Cardiac fibroblast (primary cell): ENCODE measurements at places on chromosomes 5 and 9.

GRCh38 chr5:141529873-141530272, 41.0 kb downstream of the PCDHGC5 start:
- no peak for DNase-seq

DNA sequence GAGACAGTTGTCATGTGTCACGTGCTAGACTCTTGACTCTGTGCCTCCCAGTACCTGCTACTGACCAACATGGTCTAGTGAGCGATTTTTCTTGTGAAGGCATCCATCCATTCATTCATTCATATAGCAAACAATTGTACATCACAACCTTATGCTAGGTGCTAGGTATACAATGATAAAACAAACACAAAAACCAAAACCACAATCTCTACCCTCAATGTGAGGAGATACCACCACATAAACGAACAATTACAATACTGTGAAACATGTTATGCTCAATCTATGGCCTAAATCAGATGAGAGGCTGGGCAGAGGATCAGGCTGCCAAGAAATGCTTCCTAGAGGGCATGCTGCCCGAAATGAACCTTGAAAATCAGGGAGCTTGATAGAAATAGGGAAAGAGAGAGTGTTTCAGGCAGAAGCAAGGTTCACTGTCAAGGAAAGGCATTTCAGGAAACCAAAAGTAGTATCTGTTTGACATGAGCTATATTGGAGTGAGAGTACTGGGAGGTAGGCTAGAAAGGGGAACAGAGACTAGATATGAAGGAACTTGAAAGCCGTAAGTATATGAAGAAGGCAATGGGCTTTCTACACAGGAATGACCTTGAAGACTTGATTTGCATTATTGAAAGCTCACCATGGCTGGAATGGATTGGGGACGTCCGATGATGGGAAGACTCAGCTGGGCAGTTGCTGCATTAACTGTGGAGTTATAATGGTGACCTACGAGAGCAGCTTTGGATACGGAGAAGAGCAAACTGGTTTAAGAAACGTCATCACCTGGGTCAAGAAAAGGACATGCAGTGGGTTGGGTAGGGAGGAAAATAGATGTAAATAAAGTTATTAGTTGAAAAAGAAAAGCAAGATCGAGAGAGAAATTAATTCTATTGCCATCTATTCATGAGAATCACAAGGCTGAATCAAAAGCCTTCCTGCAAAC, 90.1 kb downstream of the THBS4 start:
- no peak for DNase-seq

DNA sequence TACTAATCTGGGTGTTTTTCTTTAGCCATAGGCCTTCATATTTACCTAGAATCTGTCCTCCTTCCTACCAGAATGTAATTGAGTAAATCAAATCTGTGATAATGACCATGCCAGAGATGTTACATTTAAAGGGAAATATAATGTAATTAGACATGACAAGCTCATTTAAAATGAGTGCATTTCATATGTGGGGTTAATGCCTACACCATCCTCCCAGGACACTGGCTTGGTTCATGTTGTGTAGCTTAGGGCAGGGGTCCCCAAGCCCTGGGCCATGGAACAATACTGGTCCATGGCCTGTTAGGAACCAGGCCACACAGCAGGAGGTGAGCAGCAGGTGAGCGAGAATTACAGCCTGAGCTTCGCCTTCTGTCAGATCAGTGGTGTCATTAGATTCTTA, 276.9 kb upstream of the DAP start:
- no peak for DNase-seq

DNA sequence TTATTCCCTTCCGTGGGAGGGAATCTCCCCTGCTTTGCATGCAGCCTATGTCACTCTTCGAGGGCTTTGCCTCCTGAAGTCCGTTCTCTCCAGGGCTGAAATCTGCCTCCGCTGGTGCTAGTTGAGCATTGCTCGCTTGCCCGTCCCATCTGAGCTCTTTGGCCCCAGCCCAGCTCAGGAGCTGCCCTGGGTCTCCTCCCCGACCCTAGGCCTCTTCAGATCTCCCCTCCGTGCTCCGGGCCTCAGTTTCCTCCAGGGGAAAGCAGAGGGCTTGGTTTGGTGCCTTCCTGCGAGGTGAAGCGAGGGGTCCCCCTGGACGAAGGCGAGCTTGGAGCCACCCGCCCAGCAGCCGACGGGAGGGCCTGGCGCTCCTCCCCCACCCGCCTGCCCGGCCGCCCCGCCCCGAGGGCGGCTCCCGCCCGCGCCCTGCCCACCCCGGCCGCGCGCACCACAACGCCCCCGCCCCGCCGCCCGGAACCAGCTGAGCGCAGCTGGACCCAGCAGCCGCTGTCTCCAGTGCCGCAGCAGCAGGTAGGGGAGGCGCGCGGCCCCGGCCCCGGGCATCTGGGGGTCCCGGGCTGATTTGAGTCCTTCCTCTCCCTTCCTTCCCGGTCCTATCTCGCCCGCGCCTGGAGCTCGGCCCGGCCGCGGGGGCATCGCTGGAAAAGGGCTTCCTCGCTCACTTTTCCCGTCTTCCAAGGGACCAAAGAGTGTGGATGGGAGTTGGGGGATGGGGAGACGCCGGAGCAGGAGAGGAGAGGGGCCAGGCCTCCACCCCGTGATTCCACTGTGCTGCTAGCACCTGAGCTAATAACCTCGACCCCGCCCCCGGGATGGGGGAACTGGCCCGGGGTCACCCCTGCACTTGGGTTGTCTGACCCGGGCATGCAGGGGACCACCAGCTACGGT, at the start of gene GSN:
Gene GSN, plus strand, starts transcription at position 474 of the 909 bp plus-strand sequence. CDS start 33,810 bp downstream, outside the sequence.
- DNase-seq: peak; percentile 70

DNA sequence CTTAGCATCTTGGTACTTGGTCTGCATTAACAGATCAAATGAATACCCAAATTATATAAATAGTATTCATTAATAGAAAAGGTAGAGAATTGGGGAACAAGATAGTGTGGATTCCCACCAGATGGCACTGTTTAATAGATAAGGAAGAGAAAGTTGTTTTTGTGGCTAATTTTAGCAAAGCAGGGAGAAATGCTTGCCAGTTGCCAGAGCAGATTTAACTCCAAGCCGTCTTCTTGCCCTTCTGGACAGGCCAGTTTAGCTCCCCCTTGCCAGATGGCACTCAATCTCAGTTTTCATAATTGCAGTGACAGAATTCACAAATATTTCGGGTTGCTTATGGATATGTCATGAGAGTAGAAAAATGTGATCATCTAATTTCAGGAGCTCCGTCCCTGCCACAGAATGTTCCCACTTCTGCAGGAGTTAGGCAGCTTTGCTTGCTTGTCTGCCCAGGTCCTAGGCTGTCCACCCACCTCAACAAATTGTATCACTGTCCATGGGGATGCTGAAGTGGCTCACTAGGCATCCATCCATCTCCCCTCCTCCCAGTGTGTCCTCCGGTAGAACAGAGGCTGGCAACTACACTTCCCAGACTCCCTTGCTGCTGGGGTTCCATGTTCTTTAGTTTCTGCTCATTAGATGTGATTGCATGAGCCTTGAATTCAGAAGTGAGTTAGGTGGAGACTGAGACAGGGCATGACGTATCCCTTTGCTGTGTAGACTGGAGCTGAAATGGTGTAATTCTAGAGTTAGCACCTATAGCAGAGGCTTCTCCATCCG, 11.8 kb upstream of the HEXB start:
- peak; percentile 71 for DNase-seq

- DNase-seq: no peak
Observed at GRCh38 chr5:149913436-149914419, 30.9 kb downstream of the PDE6A start.

DNA sequence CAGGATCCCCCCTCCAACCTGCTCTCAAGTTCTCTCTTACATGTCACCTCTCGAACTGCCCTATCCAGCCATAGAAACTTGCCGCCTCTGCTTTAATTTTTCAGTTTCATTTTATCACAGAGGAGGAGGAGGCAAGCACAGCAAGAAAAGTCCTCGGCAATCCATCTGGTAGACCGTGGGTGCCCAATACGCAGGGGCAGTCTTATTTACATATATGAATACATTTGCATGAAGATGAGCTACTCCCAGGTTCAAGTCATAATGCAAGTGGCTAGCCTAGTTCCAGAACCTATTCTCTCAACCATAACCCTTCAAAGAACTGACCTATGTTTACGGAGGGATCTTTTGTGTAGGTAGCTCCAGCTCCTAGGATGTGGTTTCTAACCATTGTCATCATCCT, 223.2 kb upstream of the PANK3 start:
- no peak for DNase-seq

DNA sequence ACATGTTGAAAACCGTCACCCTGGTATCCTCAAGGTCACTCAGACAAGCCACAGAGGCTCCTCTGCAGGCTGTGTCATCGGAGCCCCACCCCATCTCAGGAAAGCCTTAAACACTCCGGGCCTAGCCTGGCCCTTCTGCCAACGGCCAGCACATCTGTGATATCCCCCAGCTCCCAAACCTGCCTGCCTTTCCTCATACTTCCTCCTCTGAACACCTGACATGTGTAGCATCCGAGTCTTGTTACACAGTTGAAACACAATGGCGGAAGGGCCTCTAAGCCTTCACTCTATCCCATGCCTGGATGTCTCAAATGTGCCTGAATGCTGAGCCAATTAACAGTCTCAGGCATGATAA, 32.9 kb upstream of the TGFBR1 start:
- no peak for DNase-seq

GRCh38 chr9:127983847-127984289, 3.1 kb upstream of the EEIG1 start:
- DNase-seq: no peak

- peak; percentile 68 for DNase-seq
Observed at GRCh38 chr5:13566871-13567339, 377.6 kb downstream of the DNAH5 start.

- DNase-seq: peak; percentile 91
Observed at GRCh38 chr5:9544502-9545135, 1.3 kb downstream of the SEMA5A start.

DNA sequence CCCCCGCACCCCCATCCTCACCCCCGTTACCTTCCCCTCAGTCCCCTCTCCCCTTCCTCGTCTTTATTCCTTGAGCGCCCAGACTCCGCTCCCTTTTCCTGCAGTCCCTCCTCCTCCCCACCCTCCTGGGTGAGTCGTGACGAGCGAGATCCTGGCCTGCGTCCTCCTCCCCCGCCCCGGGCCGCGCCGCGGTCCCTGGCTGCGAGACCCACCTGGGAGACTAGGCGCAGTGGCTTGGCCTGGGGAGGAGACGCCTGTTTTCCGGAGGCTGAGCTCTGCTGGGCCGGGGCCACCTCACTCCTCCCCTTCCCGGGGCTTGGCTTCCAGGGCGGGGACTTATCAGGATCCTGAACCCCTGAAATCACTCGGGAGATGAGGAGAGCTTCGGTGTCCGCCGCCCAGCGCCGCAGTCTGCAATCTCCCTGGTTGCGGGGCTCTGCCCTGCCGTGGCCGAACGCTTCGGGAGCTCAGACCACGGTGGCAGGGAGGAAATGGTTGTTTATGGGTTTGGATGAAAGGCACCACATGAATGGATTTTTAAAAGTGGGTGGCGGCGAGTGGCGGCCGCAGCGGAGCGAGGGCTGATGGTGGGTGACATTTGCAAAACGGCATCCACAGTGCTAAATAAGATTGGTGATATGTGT, 984 bp downstream of the STXBP1 start:
- peak; percentile 62 for DNase-seq

- no peak for DNase-seq
Observed at GRCh38 chr9:91191411-91192380, 170.0 kb downstream of the AUH start.
